ENCODE measurements at places on chromosomes 4 and X.

- DNase-seq, result no peak
Observed at GRCh38 chrX:40098264-40099054, 701 bp upstream of the BCOR start.

GRCh38 chr4:173332963-173333657 is 1.0 kb downstream of the HMGB2 start:
- no peak for DNase-seq

- DNase-seq, result no peak
Observed at GRCh38 chr4:158461336-158461735, 60.3 kb upstream of the RXFP1 start.

GRCh38 chrX:25853002-25853479 is 285.1 kb upstream of the MAGEB18 start:
- DNase-seq, result no peak

DNA sequence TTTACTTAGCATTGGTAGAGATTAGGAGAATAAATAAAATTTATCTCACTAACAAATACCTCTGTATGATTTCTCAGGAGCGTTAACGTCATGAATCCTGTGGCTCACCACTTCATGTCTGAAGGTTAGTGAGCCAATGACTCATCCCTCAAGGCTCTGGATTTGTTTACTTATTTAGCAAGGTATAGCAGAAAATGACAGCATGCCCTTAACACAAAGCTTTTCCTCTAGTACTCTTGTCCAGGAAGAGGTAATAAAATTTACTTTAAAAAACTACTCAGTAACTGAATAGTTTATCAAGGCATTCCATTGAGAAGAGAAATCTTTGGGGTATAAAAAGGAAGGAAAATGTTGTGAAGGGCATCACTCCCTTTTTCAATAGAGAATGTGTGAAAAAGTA is 823.8 kb downstream of the CCSER1 start:
- no peak for DNase-seq

- no peak for DNase-seq
Observed at GRCh38 chr4:174215057-174215456, 68.4 kb downstream of the FBXO8 start.

DNA sequence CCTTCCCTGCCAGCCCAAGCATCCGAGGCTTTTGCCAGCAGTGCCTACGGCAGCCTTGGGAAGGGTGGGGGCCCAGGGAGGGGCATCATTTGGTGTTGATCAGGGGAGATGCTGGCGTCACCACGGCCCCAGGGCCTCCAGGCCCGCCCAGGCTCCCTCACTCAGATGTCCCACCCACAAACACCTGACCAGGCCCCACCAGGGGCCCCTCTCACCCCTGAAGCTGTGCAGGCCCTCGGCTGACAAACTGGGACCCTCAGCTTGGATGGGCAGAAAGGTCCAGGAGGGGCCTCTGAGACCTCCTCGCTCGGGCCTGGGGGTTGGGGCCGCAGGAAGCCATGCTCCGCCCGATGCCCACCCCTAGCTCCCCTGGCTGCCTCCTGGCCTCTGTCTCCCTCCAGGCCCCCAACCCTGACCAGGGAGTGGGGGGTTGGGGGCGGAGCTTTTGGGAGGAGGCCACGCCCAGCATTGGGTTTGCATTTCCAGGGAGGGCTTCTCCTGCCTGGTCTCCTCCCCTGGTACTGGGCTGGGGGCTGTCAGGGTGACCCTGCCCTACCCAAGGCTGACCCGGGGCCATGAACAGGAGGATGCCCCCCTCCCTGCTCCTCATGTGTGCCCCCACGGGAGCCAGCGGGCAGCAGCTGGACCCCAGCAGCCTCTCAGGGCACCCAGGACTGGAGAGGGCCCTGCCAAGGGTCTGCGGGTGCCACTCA is 33.4 kb upstream of the SPON2 start:
- peak; percentile 34 for DNase-seq

- DNase-seq, result no peak
Observed at GRCh38 chr4:1610791-1611500, 73.2 kb downstream of the FAM53A start.

DNA sequence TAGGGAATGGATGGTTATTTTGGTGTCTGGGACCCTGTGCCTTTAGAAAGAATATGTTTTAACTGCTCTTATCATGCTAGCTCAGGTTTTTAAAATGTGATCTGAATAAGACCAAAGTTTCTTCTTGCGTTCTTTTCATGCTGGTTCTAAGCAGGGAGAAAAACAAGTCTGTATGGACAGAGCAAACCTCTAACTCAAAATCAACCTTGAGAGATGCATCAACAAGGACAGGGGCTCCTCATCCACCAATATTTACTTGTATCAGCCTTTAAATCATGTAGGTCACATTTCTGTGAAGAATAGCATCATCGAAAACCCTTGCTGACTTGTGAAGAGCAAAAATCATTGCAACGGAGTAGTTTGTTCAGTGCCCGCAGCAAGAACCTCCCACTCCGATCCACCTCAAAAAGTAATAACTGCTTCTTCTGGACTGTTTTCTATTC is 1.2 kb downstream of the ATP10D start:
- no peak for DNase-seq

- no peak for DNase-seq
Observed at GRCh38 chrX:147537172-147537571, 374.5 kb upstream of the FMR1 start.

- DNase-seq, result no peak
Observed at GRCh38 chr4:24211856-24212255, 322.0 kb upstream of the PPARGC1A start.

DNA sequence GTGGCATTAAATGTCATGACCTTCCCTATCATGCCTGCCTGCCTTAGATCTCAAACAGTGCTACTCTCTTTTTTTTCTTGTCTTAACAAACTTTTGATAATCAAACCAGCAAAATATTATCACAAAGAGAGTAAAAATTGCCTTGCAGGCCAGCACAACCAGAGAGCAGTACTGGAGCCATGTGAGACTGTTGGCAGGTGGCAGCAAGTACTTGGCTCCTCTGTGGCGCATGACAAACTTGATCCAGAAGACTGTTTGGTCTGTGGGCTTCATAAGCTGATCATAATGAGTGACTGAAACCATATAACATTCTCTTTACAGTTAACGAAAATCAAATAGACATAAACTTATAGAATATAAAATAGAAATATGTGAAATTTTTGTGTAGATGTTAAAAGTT is 33.3 kb upstream of the UGT2A3 start:
- no peak for DNase-seq

GRCh38 chr4:11769434-11769833 is 340.7 kb upstream of the HS3ST1 start:
- no peak for DNase-seq

DNA sequence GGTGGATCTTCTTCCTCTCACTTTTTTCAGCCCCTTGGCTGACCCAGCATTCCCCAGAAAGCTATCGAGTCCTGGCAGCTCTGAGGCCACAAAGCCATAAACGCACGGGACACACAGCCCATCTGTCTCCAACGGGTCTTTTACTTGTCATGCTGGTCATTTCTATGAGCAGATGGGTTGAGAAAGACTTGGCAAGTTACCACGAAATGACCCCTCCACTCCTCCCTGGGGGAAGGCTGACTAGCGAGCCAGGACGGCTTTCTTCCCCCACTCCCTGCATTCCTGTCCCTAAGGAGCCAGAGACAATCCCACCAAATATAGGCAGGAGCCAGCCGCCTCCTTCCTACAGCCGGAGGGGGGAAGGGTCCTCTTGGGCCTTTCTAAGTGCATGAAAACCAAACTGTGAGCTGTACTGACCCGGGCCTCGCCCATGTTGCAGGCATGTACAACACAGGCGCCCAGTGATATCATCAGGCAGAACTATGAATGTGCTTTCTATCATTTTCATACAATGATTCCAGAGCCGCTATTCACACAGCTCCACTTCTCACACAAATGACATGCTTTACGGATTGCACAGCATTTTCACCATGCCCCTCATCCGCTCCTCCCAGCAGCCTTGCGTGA is 28.6 kb downstream of the AFAP1 start:
- peak; percentile 63 for DNase-seq

- no peak for DNase-seq
Observed at GRCh38 chrX:11970578-11971359, 167.5 kb upstream of the FRMPD4 start.

DNA sequence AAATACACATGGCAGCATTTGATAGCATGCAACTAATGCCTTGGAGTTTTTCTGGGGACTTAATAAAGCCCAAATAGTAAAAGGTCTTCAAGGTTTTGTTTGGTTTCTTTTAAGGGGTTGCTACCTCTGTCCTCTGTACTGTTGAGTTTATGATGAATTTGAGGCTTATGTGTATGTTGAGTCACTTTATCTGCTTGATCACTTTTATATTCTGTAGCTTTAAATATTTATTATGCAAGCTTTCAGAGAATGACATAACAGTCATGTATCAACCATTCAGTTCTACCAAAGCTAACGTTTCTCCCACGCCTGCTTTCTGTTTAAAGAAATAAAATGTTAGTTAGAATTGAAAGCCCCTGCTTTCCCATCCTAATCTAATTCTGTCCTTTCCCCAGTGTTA is 122.2 kb downstream of the NHS start:
- DNase-seq, result no peak

- DNase-seq, result no peak
Observed at GRCh38 chr4:178633263-178633662, 1191.0 kb upstream of the AGA start.

DNA sequence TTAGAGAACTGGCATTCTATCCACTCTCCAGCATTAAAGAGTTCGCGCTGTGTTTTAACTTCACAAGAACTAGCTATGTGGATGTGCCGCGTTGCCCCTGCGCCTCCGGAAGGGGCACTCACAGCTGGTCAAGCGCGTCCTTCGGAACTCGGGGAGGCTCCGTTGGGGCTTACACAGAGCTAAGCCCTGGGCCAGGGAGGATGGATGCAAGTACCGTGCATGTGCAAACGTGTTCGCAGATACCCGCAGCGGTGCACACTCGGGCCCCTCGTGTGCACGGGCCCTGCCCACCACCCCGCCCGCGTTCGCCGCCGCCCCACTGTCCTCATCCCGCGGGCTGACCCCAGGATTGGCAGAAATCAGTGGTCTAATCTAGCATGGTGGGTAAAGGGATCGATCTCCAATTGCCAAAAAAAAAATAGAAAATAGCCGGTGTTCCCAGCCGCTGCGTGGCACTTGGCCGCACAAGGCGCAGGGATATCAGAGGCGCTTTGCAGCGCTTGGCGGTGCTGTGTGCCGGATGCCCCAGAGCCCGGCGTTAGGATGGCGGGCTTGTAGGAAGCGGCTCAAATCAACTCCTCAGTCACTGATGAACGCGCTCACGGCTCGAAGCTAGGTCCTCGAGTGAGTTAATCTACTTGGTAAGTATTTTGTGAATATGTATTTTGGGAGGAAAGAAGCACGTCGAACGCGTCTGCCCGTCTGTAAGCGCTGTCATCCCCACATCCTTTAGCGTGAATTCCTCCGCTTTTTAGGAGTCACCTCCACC is 989 bp upstream of the PCDH10 start:
- DNase-seq, result no peak

GRCh38 chr4:152217896-152218295 is 318.0 kb downstream of the FBXW7 start:
- DNase-seq, result no peak

DNA sequence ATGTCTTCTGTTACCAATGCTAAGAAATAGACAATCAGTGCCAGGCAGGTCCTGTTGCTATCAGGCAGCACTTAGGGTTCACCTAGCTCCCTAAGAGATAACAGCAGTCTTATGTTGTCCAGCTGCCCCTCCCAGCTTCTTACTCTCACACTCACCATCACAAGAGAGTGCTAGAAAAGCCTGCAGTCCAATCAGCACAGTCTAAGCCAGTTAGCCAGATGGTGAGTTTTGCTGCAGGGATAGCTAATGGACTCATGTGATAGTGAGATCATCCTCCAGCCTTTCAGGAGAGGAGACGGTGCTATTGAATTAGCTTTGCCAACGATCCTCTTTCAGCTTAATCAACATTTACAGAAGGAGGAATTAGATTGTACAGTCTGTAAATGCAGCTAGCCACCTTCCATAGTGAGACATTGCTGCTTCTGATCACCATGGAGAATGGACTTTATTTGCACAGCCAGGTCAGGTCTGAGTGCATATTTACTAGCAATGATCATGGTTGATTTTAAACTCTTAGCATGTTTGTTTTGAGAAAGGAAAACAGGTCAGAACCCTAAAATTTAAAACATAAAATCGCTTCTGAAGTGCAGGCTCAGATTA is 438.3 kb downstream of the CENPC start:
- no peak for DNase-seq

- DNase-seq, result no peak
Observed at GRCh38 chr4:147682755-147683154, 1.2 kb downstream of the PRMT9 start.

DNA sequence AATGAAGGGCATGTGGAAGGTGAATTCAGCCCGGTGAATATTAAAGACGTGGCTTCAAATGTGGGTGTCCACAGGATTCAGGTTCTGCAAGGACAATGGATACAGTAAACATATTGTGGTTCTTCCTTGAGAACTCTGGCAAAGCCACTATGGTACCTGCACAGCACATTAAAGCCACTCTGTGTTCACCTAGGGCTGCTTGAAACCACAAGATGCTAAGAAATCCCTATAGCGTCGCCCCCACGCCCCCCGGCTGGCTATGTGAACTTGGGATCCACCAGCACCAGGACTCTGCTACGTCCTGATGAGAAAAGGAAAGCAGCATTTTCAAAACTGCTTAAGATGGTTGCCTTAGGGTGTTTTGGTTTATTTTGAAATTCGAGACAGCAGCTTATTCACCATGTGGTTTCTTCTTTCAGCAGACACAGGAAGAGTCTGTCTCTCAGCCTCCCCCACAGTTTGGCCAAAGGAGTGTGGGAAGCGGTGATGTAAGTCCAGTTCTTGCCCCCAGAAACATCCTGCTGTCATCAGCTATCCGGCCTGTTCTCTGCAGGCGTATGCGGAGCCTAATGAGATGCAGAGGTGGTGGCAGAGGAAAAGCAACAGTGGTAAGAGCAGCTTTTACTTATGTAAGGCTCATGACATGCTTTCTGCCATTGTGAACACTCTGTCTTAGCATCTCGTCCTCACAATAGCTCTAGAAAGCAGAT is 111.5 kb downstream of the AFAP1 start:
- DNase-seq, result peak; percentile 72

DNA sequence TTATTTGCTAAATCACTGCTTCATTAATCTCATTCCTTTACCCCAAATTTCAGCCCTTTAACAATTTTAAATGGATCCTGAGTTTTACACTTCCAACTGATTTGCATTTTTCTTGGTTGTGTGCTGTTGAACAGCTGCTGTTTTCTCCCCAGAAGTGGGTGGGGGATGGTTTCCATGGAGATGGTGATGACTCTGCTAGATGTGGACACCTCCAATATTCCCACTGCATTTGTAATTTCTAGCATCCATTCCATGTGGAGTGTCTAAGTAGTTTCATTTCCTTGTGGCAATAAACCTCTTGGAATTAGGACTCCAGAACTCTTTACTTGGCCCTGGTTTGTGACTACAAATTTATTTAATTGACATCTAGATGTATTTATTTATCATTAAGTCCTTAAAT is 330.4 kb downstream of the GBA3 start:
- DNase-seq, result no peak

DNA sequence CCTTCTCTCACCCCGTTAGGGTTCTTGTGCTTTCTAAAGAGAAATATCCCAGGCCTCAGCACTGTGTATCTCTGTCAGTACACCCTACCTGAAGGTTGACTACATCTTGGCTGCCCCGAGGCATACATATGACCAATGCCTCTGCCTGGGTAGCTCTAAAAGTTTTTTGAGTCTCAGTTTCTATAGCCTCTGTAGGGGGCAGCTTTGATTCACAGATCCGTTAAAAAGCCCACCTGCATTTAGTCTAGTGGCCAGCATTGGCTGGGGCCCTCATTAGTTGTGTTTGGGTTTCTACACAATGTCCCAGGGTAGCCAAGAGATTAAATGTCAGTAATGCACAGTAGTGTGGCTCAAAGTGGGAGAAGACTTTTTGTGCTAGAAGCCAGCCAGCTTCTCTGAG is 151.1 kb downstream of the CFAP299 start:
- DNase-seq, result no peak

GRCh38 chr4:71009890-71010588 is 16.6 kb downstream of the DCK start:
- DNase-seq, result no peak

All from ureter (tissue), 1 donor.